ENCODE measurements at places on chromosomes 2 and 18. TPM values are rescaled to one million over a fixed set of nuclear protein-coding genes. Genes with fewer than 3 reads are reported as not detected.

The CAPN10 gene
- 11.6 TPM for total RNA-seq

The LIMS2 gene
- 20.5 TPM for total RNA-seq

The KCNK3 gene
- total RNA-seq = 4.8 TPM

The RGPD6 gene
- 39.5 TPM for total RNA-seq

- DNase-seq = no peak
These were observed 295.1 kb downstream of the GALR1 start for GRCh38 chr18:77544792-77545191.

DNA sequence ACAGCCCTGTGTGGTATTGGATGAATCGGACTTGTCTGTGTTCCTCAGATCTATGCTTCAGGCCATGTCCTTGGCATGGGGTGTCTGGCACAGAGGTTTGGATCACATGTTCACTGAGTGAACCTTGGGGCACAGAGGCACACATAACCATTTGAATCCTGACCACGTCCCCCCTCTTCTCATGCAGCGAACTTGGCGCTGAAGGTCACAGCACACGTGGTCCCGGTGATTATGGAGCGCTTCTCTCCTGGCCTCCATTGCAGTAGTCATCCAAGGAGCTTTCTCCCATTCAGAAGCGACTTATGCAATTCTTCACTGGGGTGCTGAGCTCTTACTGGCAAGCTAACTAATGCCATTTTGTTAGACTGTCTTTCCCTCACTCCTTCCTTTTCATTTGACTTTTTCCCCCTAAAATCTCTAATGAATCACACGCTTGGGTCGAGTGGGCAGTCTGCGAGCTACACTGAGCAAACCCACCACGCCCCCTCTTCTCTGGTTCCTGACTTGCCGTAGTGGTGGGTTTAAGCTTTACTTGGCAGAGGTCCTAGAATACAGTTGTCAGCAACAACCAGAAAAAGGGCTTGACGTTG is 59.4 kb downstream of the KCNG2 start:
- no peak for DNase-seq

- DNase-seq = no peak
These were observed 24.0 kb downstream of the RAX start for GRCh38 chr18:59249199-59249774.

- no peak for DNase-seq
These were observed 7.7 kb upstream of the KCNE4 start for GRCh38 chr2:223044092-223044836.

GRCh38 chr18:74760436-74760835 is 162.8 kb downstream of the ZNF407 start:
- DNase-seq = no peak

DNA sequence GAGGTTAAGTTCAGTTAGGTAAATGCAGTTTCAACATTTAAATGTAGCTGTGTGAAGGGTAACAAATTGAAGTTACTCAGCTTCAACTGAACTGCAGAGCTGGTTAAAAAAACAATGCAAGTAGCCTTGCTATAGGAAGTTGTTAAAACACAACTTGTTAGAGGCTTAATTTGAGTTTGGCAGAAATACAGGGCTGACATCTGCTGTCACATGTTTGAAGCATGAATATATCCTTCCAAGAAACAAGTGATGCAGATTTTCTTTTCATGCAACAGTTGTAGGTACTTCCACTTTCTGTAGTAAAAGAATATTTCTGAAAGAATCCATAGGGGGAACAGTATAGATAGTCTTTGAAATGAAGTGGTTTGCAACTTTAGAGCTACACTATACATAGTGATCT is 208.7 kb upstream of the RASGRP3 start:
- DNase-seq = no peak

DNA sequence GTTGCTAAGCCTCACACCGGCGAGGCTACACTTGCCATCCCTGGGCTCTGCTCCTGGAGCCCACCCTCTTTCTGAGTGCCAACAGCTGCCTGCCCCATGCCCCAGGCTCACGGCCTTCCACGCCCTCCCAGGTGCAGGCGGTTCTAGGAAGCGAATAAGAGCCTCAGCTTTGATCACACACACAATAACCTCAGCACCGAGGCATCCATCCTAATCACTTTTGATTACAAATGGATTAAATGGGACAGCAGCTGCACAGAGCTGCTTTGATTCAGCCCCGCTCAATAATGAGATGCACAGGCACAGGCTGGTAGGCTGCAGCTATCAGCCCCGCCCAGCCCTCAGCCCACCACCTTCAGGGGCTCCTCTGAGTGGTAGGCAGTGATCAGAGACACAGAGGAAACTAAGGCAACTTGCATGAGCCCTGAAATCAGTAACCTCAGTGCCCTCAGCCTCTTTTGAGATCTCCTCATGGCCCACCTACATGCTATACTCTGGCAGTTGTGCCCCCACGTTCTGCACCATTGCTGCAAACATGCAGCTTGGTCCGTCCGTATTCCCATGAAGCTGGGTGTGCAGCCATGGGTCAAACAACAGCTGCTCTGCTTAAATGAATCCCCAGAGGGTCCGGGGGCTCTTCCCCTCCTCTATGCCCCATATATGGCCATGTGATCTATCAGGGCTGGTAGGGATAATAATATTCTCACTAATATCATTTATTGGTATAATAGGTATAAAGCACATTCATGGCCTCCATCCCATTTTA is 171.4 kb downstream of the SETBP1 start:
- no peak for DNase-seq

DNA sequence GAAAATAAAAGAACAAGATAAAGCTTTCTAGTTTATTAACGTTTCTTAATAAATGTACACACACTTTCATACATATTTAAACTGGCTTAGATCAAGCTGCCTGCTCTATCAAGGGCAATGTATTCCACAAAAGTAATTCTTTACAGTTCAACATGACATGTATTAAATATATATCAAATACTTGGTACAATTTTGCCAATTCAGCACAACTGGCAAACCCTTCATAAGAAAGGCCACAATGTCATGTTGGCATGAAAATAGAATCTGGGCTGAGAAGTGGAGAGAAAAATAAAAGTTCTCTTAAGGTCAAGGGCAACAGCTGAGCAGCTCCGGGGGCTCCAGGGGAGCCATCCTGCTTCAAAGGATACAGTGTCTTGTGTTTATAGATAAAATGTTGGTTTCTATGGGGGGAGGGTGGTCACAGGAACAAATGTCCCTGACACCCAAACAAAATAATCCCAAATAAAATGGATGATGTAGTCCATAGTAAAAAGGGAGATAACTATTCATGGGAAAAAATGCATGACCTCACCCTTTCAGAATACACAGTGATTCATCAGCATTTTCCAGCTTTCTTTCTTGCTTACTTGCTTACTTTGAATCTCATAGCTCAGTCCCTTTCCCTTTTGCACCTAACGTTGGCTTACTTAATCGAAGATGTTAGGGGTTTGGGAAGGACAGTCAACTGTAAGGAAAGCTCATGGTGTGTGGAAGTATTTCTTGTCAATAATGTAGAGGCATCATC is 494.9 kb downstream of the NYAP2 start:
- no peak for DNase-seq

DNA sequence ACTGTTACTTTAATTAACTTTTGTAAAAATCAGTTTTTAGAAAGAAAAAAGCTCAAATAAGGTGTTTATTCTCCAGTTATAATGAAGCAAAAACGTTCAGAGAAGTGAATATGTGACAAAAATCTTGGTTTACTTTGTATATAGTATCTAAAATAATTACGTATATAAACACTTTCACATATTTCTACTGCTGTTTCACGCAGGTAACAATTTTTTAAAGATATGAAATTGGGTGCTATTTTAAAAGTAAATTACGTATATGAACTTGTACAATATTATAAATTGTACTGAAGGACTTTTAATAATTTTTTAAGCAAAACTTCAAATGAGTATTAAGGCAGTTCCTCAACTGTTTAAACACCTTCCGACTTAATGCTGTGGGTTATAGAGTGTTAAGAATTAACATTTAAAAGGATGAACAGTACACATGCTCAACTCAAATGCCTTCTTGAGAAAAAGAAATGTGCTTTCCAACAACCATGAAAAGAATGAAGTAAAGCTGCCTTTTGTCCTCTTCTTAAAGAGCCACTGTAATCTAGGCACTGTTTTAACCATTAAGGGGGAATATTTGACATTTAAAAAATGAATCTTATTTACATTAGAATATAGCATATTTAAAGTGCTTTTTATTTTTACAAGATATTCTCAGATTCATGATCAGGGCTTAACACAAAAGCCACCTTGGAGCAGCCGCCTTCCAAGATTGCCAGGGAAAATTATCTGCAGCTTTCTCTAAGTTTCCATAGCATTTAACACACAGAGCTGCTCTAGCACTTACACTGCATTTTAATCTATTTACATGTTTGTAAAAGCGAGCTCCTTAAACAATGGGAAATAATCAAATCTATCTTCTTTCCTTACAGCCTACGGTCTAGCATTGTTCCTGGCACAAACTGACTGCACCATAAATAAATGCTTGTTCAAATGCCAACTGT is 56.5 kb upstream of the CDKL4 start:
- no peak for DNase-seq

DNA sequence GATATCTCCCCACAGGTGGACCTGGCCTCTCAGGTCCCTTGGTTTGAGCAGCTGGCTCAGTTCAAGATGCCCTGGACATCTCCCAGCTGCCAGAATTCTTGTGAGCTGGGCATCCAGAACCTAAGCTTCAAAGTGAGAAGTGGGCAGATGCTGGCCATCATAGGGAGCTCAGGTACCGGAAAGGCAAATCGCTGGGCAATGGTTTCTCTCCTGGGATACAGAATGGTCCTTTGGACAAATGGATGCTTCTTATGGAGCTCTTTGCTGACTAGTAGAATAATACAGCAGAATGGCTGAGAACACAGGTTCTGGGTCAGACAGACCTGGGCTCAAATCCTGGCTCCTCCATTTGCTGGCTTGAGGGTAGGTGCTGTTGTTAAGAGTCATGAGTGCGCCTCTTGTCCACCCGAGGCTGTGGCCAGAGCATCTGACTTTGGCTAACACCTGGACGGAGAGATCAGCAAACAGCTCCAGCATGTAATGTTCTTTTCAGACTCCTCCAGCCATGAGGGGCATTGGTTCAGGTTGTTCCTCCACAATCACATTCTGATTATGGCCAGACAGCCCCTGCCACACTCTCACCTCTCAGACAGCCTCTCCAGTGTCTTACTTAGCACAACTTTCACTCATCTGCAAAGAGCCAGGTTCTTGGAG is 7.5 kb downstream of the ABCG8 start:
- DNase-seq = no peak

- no peak for DNase-seq
These were observed 22.3 kb downstream of the CCBE1 start for GRCh38 chr18:59674903-59675270.

All from omental fat pad (tissue), 4 donors.